ENCODE measurements at places on chromosomes 5 and 9.

GRCh38 chr5:7094626-7095025 is 301.3 kb upstream of the ADCY2 start:
- peak; percentile 60 for DNase-seq

GRCh38 chr5:36646507-36647023 is 40.2 kb downstream of the SLC1A3 start:
- DNase-seq = no peak

GRCh38 chr9:127007638-127008037 is 93.1 kb downstream of the RALGPS1 start:
- DNase-seq = no peak

- DNase-seq = no peak
Observed at GRCh38 chr9:101738566-101739183, at the start of gene GRIN3A. Gene GRIN3A, minus strand, starts transcription at chr9:101738647. Its CDS starts 668 bp downstream, at chr9:101737979.

DNA sequence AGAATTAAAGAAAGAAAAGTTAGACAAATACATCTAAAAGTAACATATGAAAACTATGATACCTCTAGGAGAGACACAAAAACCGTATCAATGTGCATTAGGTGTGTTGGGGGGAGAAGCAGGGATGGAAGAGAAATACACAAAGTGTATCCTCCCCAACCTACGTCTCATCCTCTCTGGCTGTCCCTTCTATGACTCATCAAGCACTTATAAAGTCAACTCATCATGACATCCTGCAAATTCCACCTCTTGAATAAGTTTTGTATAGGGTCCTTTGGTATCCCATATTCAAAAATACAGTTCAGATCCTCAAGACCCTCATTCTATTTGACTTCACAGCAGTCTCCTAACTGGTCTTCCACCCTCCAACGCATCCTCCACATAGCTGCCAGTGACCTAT is 917.6 kb upstream of the DMAC1 start:
- DNase-seq = no peak

DNA sequence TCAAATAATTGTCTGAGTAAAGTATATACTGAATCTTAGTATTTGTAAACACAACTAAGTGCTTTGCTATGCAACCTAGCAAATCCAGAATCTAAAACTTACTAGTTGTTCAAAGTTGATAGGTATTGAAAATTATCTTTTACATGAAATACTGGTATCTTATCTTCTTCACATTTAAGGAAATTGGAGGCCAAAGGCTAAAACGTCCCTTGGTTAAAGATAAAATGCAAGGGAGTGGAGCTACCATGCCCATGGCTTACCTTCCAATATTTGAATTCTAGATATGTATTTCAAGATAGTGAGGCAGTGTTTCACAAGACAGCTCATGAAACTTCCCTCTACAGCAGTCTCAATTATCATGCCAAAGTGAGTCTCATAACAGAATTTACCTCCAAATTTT is 373.5 kb downstream of the KIAA0825 start:
- DNase-seq = no peak

GRCh38 chr5:138339464-138339863 is 1.4 kb downstream of the FAM53C start:
- no peak for DNase-seq

DNA sequence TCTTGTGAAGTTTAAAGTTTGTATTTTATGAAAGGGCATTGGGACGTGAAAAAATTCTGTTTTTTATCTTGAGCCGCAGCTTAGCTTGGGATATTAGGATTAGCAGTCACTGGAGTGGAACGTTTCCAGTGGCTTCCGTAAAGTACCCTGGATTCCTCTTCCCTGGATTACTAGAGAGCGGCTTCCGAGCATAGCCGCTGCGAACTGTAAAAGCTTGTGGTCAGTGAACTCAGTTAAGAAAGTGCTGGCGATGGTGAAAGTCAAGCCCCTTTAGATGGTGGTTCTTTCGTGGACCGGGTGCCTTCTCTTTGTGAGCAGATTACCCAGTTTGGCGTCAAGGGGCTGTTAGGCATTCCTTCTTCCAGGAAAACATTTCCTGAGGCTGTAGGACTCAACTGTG is 168.1 kb downstream of the KDM4C start:
- no peak for DNase-seq

DNA sequence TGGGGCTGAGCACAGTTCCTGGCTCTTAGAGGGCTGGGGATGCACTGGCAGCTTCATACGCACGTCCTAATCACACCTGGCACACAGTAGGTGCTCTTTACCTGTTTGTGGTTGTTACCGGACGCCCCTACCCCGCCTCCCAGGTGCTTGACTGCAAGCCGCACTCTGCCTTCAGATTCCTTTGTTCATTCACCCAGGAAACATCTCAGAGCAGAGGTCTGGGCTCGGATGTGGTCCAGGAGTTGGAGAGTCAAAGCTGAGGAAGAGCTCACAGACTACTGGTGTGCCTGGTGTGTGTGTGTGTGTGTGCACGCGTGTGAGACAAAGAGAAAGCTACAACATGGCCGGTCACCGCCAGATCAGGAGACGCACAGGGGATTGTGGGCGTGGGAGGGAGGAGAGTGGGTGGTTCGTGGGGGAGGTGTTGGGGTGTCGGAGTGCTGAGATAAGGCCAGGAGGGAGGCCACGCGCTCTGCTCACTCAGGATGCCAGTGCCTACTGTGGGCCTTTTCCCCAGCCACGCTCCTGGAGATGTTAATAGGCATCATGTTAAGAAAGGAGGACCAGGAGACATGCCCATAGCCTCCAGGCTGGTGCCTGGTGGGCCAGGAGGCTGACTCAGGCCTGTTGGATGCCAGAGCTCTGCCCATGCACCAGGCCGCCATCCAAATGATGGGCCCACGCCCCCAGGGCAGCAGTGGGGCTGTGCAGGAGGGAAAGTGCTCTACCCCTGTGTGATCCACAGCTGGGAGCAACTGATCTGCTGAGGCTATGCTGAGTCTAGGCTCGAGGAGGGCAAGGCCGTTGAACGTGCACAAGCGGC is 39.9 kb downstream of the CRB2 start:
- DNase-seq = no peak

DNA sequence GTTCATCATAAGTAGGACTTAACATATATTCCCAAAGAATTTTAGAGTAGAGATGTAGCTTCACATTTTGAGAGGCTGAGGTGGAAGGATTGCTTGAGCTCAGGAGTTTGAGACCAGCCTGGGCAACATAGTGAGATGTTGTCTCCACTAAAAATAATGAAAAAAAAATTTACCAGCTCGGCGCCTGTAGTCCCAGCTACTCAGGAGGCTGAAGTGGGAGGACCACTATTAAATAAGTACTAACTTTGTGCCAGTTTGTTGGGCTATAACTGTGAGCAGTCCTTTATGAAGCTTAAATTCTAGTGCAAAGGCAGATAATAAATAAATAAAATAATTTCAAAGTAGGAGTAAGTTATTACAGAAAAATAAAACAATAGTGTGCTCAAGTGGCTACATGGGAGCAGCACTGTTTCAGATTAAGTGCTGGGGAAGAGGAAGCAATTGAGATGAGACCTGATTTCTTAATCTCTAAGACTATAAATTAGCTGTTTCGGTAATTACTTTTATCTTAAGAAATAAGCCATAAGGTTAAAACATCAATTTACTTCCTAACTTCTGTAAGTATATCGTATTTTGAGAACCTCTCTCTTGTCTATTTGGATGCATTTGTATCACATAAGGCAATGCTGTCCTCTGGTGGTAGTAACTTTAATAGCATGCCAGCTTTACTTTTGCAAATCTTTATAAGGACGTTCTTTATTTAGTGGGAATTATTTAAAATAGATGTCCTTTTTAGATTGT is 98.9 kb downstream of the CSNK1G3 start:
- peak; percentile 55 for DNase-seq

DNA sequence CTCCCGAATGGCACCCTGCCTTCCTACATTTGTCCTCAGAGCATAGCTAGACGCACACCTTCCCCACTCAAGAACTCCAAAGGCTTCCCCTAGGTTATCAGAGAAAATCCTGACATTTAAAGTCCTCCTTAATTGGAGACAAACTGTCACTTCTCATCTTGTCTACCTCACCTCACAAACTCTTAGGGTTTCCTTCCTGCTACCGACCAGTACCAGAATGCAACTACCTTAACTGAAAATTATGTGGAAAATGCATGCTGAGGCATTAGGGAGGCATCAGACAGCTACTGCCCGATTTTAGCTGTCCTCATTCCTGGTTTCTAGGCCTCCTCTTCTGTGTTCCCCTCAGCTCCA is 17.9 kb upstream of the TNIP1 start:
- no peak for DNase-seq

DNA sequence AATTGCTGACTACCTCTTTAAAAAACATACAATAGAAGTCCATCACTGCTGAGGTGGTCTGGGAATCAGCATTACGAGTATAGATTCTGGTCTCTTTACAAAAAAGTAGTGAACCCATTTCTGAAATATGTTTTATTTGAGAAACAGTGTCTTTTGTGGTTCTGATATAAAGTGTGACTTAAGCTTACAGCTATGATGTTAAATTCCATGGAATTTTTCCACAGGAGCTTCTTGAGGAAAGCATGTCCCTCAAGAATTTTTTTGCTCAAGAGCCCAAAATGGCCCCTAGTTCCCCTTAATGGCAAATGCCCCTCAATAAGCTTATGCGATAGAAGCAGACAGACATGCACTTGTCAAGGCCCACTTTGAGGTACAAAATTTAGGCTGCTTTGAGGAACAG is 265.7 kb downstream of the FAM170A start:
- no peak for DNase-seq

DNA sequence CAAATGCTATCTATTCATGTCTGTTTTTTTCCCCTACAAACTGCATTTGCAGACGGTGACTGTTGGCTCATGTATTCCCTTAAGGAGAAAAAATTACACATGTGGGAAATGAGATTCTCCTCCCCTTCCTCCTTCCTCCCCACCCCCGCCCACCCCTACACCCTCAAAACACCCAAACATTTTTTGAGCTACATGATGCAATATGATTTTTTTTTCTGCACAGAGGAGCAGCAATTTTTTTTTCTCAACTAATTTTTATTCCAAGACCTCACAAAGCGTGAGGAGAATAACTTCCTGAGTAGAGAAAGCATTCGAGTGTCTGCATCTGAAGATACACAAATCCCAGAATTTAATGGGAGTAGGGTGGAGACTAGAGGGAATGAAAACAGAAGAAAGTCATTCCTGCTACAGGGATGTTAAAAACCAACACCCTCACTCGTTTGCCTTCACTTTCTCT is 118.1 kb downstream of the PRDM6 start:
- DNase-seq = no peak

GRCh38 chr5:115050866-115051265 is 118.8 kb downstream of the TRIM36 start:
- DNase-seq = no peak

GRCh38 chr5:142825378-142826089 is 55.4 kb downstream of the ARHGAP26 start:
- DNase-seq = no peak

- DNase-seq = no peak
Observed at GRCh38 chr9:105282870-105283621, 38.6 kb downstream of the SLC44A1 start.

- DNase-seq = no peak
Observed at GRCh38 chr5:38023799-38024198, 184.0 kb upstream of the GDNF start.

- DNase-seq = no peak
Observed at GRCh38 chr5:135353952-135354721, 44.9 kb downstream of the MACROH2A1 start.

DNA sequence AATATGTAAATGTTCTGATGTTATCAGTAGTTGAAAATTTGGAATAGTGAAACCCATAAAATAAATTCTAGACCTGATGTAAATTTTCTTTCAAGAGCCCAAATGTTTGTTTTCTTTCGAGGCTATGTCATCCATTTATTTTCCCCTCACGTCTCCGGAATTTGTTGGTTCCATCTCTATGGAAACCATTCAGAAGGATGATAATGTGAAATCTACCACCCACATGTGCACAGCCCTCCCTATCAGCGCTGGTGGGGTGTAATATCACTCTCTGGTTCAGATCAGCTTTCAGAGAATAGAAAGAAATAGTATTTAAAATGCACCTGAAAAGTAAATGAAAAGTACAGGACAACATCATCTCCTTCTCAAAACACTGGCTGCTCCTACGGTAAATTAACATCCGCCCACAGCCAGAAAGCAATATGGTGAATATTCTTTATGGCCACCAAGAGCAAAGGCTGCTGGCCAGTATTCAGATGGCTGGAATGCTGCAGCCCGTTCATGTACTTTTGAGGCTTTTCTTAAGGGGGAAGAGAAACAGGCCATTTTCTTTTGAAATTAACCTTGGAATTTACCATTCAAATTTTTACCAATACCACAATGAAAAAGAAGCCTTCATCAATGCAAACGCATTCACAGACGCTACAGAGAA is 28.5 kb downstream of the GLDC start:
- DNase-seq = no peak

DNA sequence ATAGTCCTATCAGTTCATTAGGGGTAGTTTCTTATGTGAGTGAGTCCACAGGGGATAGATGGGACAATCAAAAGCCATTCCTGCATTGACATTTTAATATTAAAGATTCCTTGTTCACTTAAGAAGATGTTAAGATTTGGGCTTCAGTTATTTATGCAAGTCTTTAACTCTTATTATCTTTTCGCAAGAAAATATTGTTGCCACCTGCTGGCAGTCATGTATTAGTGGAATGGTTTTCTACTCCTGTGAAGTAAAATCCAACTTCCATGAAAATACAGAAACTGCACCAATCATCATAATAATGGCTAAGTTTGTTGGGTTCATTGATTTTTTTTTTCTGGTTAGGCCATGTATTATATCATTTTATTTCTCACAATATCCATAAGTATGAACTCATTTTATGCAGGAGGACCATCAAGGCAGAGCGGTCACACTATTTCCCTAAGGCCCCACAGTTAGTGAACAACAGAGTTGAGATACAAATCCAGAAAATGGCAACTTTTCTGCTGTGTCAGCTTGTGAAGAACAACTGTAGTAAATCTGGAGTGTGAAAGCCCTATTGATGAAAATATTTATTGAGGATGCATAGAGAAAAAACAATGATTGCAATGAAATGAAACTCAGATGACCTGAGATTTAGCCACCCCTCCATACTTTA is 88.5 kb upstream of the TXNDC8 start:
- DNase-seq = peak; percentile 15

GRCh38 chr9:35452481-35452880 is 37.4 kb upstream of the RUSC2 start:
- DNase-seq = no peak

- DNase-seq = no peak
Observed at GRCh38 chr5:135323701-135324132, 75.3 kb downstream of the MACROH2A1 start.

- DNase-seq = no peak
Observed at GRCh38 chr9:37382161-37382981, 40.1 kb upstream of the GRHPR start.

DNA sequence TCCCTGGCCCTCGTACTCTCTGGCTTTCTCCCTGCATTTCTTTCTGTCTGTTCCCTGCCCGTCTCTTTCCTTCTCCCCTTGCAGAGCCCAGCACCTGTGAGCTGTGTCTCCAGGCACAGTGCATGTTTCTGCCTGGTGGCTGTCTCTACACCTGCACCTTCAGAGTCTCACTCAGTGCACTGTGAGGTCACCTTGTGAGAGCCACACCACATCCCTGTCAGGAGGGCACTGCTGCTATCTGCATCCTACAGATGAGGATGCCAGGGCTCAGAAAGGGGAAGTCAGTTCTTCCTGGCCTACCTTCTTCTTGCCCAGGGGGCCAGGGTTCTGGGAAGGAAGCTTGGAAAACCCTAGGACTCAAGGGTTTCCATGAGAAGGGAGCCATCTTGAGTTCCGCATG is 69.7 kb upstream of the NEURL1B start:
- DNase-seq = no peak

- DNase-seq = no peak
Observed at GRCh38 chr9:72363236-72363635, 1.8 kb downstream of the ZFAND5 start.

- peak; percentile 65 for DNase-seq
Observed at GRCh38 chr5:159773062-159773924, 143.0 kb upstream of the ADRA1B start.

GRCh38 chr9:76004526-76004925 is 114.1 kb downstream of the PCSK5 start:
- no peak for DNase-seq

Measured in renal pelvis (tissue), 12 donors.